ENCODE measurements at places on chromosomes 12 and 14. TPM values are rescaled to one million over a fixed set of nuclear protein-coding genes. Genes with fewer than 3 reads are reported as not detected.

TMTC3 gene
- polyA plus RNA-seq, result 1.8 TPM

SVOP gene
- polyA plus RNA-seq, result not detected

SIX6 gene
- not detected for polyA plus RNA-seq

TDG gene
- 24.1 TPM for polyA plus RNA-seq

CMA1 gene
- polyA plus RNA-seq, result not detected

TMEM229B gene
- 34.4 TPM for polyA plus RNA-seq

NEUROD4 gene
- polyA plus RNA-seq, result not detected

AHNAK2 gene
- not detected for polyA plus RNA-seq

KRT77 gene
- polyA plus RNA-seq, result not detected

INSM2 gene
- not detected for polyA plus RNA-seq

INHBC gene
- not detected for polyA plus RNA-seq

MMP19 gene
- not detected for polyA plus RNA-seq

AGAP2 gene
- polyA plus RNA-seq, result 6.4 TPM

IFI27 gene
- 5.5 TPM for polyA plus RNA-seq

KRT3 gene
- polyA plus RNA-seq, result not detected

RDH16 gene
- polyA plus RNA-seq, result 0.20 TPM

CELA1 gene
- 0.71 TPM for polyA plus RNA-seq

VIPAS39 gene
- 9.8 TPM for polyA plus RNA-seq

GPR132 gene
- 34.9 TPM for polyA plus RNA-seq

MBD6 gene
- polyA plus RNA-seq, result 4.2 TPM

PLEKHA5 gene
- 8.6 TPM for polyA plus RNA-seq

CHGA gene
- polyA plus RNA-seq, result not detected

DHRS2 gene
- not detected for polyA plus RNA-seq

GLI1 gene
- polyA plus RNA-seq, result 0.32 TPM

FLVCR2 gene
- 0.60 TPM for polyA plus RNA-seq

NRXN3 gene
- not detected for polyA plus RNA-seq

MYH6 gene
- not detected for polyA plus RNA-seq

CLEC6A gene
- not detected for polyA plus RNA-seq

GPR84 gene
- polyA plus RNA-seq, result not detected

ANKS1B gene
- polyA plus RNA-seq, result not detected

ARG2 gene
- polyA plus RNA-seq, result 1.2 TPM

ARHGAP9 gene
- polyA plus RNA-seq, result 181 TPM

NANOG gene
- polyA plus RNA-seq, result not detected

MYO1A gene
- polyA plus RNA-seq, result 0.40 TPM

SSPN gene
- not detected for polyA plus RNA-seq
